ENCODE measurements at places on chromosomes 7 and 10.

GRCh38 chr7:78765943-78766729, 687.3 kb downstream of the MAGI2 start:
- DNase-seq: no peak

GRCh38 chr10:95434583-95434982, 126.6 kb downstream of the SORBS1 start:
- no peak for DNase-seq

GRCh38 chr10:47082055-47082784, 171.0 kb downstream of the PTPN20 start:
- DNase-seq: no peak

- DNase-seq: no peak
These were observed 278.1 kb downstream of the MAGI2 start for GRCh38 chr7:79175374-79175773.

DNA sequence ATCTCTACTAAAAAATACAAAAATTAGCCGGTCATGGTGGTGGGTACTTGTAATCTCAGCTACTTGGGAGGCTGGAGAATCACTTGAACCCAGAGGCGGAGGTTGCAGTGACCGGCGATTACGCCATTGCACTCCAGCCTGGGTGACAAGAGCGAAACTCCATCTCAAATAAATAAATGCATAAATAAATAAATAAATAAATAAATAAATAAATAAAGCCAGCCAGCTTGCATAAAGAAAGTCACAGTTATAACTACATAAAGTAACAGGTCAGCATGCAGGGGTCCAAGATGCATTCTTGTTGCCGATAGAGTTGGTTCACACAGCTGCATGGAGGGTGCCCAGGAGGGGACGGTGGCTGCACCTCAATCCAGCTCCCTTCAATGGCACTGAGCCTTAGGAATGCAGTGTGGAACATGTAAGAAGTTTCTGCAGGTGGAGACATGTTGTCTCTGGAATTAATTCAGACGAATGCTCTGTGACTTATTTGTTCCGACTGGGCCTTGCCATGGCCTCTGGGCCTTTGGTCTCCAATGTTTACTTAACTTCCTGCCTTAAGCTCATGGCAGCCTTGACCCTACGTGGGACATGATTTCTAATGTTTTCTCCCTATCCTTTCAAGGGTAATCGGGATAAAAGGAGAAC, 159.6 kb upstream of the PRKCQ start:
- no peak for DNase-seq

DNA sequence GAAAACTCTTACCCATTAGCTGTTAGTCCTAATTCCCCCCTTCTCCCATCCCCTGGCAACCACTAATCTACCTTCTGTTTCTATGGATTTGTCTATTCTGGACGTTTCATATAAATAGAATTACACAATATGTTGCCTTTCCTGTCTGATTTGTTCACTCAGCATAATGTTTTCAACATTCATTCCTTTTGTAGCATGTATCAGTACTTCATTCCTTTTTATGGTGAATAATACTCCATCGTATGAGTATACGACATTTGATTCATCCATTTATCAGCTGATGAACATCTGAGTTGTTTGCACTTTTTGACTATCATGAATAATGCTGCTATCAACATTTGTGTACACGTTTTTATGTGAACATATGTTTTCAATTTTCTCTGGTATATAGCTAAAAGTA, 4.4 kb upstream of the FRAT1 start:
- no peak for DNase-seq

DNA sequence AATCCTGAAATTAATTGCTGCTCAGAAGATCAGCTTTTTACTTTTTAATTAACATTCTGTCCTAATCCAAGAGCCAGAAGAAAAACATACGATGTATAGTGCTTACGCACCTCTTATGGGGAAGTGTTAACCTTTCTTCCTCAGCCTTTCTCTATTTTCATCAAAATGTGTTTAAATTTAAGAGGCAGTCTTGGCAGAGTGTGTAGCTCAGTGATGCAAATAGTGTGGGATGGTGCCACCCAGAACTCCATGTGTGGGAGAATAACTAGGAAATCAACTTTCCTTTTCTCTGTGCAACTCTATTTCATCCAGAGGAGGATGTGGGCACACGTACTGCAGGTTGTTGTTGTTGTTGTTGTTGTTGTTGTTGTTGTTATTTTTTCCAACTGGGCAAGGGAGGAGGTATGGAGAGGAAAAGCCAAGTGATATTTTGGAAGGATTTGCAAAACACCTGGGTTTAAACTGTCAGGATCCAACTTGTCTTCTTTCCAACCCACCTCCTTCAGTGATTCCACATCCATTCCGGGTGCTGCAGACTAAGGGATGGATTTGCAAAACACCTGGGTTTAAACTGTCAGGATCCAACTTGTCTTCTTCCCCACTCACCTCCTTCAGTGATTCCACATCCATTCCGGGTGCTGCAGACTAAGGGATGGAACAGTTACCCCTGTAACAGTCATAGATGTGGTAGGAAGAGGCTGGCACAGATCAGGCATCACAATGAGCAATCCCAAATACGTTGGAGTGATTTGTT, 19.8 kb downstream of the ELMO1 start:
- DNase-seq: no peak
